ENCODE measurements at places on chromosomes 1 and 21.

- no peak for DNase-seq
Measured at GRCh38 chr1:25996966-25997827, 666 bp downstream of the PAFAH2 start.

DNA sequence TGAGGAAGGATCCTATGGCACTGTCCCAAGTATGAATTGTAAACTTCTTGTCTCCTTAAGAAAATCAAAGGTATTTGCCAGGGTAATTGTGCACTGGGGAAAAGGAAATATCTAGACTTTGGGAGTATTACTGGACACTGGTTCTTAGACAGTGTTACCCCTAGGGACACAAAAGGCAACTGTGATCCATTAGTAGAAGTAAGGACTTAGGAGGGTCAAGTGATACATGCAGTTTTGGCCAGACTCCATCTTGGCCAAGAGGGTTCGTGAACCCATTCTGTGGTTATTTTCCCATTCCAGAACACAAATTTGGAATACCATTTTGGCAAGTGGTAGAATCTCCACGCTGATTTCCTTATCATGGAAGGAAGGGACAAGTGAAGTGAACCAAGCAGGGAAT is 98.1 kb downstream of the TM2D1 start:
- DNase-seq, result no peak

GRCh38 chr21:25062061-25062460 is 545.2 kb downstream of the MRPL39 start:
- DNase-seq, result no peak

GRCh38 chr1:118190561-118190960 is 5.5 kb upstream of the SPAG17 start:
- DNase-seq, result no peak

- no peak for DNase-seq
Measured at GRCh38 chr1:11338284-11338924, 65.4 kb downstream of the UBIAD1 start.

- DNase-seq, result no peak
Measured at GRCh38 chr1:21189906-21190500, 13.3 kb upstream of the EIF4G3 start.

- no peak for DNase-seq
Measured at GRCh38 chr1:43979528-43980254, 681 bp downstream of the B4GALT2 start.

DNA sequence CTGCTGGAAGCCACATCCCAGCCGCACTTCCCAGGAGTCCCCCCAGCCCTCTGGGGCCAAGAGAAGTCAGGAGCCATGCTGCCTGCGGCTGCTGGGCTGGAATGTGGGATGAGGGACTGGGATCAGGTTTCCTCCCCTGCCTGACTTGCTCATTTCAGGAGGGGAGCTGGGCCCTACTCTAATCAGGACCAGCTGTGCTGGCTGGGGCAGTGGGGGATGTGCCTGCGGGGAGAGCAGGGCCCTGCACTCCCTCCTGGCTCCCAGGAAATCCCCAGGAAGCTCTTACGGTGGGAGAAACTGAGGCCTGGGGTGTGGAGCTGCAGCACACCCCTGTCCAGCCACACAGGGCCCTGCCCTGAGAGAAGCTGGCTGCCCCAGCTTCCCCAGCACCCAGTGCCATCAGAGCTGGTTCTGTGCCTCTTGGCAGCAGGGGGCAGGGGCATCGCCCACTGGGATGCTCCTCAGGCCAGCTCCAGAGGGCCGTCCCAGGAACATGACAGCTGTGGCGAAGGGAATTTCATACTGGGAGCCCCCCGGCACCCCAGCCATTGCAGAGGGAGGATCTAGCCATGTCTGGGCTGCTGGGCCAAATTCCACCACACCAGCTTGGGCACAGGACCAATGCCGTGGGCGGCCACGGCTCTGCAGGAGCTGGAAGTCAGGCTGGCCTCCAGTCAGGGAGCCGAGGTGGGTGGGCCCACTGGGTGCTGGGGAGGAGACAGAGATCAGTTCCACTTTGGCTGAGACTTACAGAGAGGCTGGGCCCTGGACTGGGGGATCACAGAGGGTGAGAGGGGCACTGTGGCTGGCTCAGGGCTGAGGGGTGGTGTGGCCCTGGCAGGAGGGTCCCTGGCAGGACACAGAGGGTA is 21.3 kb upstream of the PRSS38 start:
- peak; percentile 26 for DNase-seq

DNA sequence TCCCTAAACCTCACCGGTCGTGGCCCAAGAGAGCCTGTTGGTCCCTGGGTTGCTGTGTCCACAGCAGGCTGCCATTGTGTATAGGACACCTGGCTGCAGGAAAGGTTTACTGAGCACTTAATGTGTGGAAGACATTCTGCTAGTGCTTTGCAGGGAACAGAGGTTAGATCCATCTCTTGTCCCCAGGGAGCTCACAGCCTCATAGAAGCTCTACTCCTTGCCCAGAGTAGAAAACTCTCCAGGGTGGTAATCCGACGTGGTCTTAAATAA is 16.9 kb upstream of the ALPL start:
- DNase-seq, result no peak

GRCh38 chr1:37919277-37919676 is 27.6 kb downstream of the INPP5B start:
- DNase-seq, result no peak

GRCh38 chr21:33451634-33452071 is 28.1 kb downstream of the TMEM50B start:
- no peak for DNase-seq

GRCh38 chr1:201381130-201381529 is 3.6 kb upstream of the TNNT2 start:
- DNase-seq, result no peak

GRCh38 chr21:41321908-41322495 is 5.4 kb downstream of the FAM3B start:
- no peak for DNase-seq

Measured in HS-27A (cell line).